ENCODE measurements at places on chromosomes 6 and 20.
A peak's percentile ranks its signal among the peaks of the same experiment; 100 is the strongest.

DNA sequence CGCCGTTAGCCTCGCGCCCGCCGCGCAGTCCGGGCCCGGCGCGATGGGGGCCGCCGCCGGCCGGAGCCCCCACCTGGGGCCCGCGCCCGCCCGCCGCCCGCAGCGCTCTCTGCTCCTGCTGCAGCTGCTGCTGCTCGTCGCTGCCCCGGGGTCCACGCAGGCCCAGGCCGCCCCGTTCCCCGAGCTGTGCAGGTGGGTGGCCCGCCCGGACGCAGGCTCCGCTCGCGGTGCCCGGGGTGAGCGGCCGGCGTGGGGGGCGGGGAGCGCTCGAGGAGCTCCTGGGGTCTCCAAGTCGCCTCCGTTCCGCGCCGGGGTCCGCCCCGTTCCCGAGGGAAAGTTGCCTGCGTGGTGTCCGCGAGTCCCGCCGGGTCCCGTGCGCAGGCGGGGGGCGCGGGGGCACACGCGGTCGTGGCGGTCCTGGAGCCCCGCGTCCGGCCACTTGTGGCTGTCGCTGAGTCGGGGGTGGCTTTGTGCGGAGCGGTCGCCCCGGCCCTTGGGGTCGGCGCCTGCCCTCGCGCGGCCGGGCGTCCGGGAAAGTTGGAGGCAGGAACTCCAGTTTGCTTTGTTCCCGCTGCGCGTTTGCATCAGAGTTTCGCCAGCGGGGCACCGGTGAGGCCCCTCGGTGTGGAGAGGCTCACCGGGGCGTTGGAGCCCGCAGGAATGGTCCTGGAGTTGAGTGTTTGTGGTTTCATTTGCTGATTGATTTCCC, 476 bp downstream of the IGF2R start:
- peak; percentile 44 for ATAC-seq

GRCh38 chr6:154984146-154984545, 11.0 kb upstream of the TIAM2 start:
- no peak for ATAC-seq

DNA sequence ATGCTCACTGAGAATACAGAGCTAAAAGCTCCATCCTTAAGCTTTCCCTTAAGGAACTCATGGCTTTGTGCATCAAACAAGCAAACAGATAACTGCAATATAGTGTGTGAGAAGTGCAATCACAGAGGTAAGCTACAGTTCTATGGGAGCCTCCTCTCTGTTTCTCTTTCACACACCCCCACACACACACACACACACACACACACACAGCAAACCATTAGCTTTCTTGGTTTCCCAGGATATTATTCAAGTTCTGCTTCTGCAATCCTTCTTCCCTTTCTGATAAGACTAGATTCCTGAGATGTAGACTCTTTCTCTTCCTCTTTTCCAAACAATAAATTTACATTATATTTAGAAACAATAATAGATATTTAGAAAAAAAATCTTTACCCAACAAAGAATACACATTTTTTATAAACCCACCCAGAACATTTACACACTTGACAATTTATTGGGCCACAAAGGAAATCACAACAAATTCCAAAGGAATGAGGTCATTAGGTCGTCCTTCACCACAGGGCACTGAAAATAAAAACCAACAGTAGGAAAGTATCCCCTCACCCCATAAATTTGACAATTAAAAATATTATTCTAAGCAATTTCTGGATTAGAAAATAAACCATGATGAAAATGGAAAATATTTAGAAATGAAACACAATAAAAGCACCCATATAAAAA, 9.3 kb upstream of the GFOD1 start:
- ATAC-seq, result no peak

DNA sequence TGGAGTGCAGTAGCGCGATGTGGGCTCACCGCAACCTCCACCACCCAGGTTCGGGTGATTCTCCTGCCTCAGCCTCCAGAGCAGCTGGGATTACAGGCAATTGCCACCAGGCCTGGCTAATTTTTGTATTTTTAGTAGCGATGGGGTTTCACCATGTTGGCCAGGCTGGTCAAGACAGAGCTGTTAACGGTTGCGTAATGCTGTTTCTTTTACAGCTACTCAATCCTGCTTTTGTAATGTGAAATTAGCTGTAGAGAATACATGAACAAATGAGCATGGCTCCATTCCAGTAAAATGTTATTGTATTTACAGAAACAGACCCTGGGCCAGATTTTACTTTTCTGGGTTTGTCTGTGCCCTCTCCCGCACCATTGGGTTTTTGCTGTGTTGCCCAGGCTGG, 1.9 kb downstream of the PNLDC1 start:
- ATAC-seq, result no peak

DNA sequence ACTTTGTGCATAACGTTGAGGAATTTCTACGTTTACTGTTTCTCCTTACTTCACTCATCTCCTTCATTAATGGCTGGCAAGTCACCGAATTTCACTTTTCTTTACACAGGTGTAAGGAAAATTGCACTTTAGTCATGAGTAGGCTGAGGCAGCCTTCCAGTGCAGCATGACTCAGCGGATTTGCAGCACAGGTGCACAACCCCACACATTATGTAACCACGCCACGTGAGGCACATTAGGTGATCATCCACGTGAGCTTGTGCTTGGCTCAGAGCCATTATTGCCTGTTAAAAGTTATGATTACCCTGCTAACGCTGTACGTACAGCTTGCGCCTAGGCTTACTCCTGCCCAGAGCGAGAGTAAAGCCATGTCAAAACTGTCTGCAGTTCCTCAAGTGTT, 158.8 kb downstream of the NKAIN2 start:
- ATAC-seq, result no peak

DNA sequence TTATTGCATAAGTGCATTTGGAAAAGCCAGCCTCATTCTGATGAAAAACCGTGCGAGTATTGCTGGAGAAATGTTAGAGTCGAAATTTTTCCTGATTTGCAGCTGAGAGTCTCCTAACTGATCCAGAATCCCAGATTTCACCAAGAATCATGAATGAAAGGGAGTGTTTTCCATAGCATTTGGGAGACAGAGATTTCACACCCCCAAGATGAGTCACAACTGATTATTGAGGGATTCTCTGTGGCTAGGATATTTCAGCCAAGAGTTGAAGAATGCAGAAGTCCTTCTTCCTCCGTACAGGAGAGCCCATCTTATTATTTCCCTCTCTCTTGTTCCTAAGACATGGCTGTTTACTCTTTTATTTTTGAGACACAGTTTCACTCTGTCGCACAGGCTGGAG, 82.2 kb upstream of the SALL4 start:
- ATAC-seq, result no peak

DNA sequence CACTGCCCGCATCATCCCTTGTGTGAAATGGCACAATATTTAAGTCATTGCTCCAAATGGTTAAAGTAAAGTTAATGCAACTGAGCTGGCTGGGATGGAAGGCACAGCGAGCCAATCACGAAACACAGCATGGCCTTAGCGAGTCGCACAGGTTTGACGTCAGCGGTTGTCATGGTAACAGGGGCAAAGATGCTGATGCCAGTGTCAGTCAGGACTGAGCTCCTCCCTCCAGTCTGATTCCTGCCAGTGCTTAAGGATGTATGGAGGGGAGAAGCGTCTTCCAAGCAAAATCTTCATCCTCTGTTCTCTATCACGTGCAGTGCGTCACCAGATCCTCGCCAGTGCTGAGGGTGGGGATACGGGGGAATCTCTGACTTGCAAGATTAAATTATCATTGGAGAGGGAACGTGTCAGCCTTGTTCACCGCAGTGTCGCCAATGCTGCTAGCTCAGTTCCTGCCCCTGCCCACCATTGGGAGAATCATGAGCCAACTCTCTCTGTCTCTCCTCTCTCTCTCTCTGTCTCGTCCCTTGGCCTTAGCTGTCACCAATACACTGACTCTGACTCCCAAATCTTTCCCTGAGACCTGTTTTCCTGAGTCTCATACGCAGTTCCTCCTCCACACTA, 24.5 kb downstream of the TSPYL4 start:
- ATAC-seq, result no peak

DNA sequence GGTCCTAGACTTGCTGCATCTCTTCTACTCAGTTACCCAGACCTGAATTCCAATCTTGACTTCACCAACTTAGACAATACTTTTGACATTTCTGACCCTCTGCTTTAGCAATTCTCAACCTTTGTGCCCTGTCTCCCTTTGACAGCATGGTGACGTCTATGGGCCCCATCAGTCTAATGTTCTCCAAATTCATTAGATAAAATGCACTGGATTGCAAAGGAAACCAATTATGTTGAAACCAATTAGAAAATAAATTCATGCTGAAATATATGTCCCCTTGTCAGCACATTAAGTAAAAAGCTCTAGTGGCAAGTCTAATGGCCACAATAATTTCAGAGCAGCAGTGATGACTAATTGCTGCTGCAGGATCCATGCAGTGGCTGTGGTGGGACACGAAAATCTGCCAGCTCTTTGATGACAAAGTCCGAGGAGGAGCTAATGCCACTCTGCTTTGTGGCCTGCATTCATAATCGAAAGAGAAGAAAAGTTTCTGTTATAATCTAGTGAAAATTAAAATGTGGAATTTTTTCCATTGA, 64.0 kb downstream of the BFSP1 start:
- ATAC-seq, result no peak

- ATAC-seq, result no peak
These were observed 105.3 kb upstream of the KHDRBS2 start for GRCh38 chr6:62391358-62391757.

- no peak for ATAC-seq
These were observed 358.4 kb downstream of the BTBD3 start for GRCh38 chr20:12276011-12276673.

DNA sequence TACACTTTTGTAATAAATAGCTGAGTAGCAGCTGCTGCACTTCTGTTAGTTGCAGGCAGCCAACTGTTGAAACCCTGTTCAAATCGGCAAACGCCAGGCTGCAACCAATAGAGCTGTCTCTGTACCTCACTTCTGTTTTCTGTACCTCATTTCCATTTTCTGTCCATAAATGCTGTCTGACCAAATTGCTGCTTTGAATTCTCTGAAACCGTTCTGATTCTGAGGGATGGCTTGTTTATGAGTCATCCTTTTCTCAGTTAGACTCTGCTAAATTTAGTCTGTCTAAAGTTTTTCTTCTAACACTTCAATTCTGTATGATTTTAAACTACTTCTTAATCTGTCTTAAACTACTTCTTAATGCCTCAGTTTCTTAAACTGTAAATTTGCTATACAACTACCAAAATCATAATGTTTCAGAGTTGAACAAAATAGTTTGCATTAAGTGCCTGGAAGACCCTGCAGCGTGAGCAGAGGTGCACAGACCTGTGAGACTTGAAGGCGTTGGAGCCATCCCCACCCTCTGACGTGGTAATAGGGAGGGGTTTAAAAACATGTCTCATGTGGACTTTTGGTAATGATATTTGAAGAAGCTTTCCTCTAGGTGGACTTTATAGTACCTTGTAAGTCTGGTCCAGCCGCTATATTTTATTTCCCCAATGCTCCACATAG, 9.6 kb downstream of the BTNL2 start:
- peak; percentile 80 for ATAC-seq

- ATAC-seq, result no peak
These were observed 115.9 kb downstream of the OTOR start for GRCh38 chr20:16864069-16864468.

DNA sequence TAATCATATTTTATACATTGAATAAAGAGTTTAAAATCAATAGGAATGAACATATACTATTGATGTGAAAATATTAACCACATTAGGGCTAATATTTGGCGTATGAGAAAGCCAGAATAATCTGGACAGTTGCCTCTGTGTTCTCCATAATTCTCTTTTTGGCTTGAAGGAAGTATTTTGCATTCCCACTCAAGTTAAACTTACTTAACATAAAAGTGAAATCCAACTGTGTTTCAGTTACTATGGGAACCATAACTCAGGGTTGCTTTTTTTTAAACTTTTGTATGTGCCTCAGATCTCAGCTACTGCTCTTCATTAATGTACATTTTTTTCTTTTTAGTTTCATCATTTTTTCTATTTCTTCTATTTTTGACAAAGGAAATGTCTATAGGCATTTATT, 479.8 kb downstream of the NKAIN2 start:
- ATAC-seq, result no peak

GRCh38 chr6:138986578-138986977, 1.5 kb downstream of the REPS1 start:
- ATAC-seq, result peak; percentile 14

GRCh38 chr6:33144373-33144772, 47.9 kb downstream of the COL11A2 start:
- ATAC-seq, result no peak

GRCh38 chr6:149429427-149430360, 29.6 kb downstream of the SUMO4 start:
- no peak for ATAC-seq

- ATAC-seq, result no peak
These were observed 113.7 kb upstream of the LOC128125822 start for GRCh38 chr6:63458480-63459115.

GRCh38 chr20:35637276-35637675, 21.6 kb downstream of the SPAG4 start:
- no peak for ATAC-seq

DNA sequence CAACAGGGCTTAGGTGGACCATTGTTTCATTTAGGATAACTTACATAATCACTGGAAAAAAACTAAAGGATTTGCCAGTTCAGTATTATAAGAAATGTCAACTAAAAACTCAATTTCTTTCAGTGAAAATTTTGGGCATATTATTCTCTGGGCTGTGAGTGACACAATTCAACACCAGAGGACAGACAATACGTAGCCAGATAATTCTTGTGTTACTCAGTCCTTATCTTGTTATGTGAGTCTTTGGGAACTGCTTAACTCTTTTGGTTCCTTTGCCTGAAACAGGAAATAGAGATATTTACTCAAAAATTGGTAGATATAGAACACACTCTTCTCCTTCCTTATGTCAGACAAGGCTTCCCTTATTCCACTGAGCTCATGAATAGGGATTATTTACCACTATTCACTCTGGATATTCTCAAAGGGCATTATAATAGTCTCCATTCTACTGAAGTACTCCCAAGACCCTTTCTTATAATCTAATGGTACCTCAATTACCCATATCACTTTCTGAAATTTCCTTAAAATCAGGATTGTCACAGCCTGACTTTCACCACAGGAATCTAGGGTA, 4.9 kb upstream of the BEND6 start:
- no peak for ATAC-seq

GRCh38 chr20:1263853-1264252, 2.2 kb upstream of the SNPH start:
- ATAC-seq, result no peak

DNA sequence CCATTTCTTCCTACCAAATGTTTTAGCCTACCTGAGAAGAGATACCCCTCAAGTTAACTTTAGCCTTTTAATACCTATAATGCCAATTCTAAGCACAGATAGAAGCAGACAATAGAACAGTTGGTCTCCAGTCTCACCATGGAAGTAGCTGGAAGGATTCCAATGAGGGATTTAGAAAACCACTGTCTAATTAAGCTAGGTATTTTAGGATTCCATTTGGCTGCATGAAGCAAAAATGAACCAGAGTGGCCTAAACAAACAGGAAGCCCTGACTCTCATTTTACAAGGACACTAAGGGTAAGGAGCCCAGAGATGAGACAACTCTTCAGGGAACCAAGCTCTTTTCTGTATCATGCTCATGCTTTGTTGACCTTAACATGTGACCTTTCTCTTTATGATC, 199.2 kb downstream of the ALDH8A1 start:
- ATAC-seq, result no peak

DNA sequence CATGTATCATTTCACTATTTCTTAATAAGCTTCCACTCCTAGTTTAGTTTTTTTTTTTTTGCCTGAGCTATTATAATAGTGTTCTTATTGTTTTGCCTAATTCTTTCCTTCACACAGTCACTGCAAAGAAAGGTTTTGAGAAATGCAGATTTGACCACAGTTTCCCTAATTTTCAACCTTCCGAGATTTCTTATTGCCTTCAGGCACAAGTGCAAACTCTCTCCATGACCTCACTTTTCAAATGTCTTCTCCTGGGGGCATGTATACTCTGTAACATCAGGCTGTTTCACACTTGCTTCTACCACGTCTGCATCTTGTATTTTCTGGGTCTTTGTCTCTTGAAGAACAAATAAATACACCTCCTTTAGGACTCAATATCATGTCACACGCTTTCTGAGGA, 339.0 kb upstream of the CITED2 start:
- ATAC-seq, result no peak

All from activated T-helper 17 cell treated with anti-CD3 and anti-CD28 coated beads, Interleukin-2, amount 50 U/mL, for 72 hours (primary cell).